T47D (cell line): ENCODE measurements at places on chromosomes 2 and 18.

DNA sequence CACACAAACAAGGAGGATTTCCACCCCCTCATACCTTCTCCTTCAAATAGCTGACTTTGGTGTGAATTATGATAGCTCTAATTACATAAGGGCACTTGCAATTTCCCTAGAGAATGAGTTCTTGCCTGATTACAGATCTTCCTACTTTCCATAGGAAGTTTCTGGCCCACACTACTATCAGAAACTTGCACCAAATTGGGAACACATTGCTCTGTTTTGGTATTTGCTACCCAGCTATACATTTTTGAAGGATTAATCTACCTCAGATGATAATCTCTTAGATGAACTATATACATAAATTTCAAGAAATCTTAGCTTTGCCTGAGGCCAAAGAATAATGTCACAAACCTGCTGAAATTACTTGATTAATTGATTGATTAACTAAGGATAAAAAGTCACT lies 4.9 kb downstream of the DCC start:
- DNase-seq, result no peak

DNA sequence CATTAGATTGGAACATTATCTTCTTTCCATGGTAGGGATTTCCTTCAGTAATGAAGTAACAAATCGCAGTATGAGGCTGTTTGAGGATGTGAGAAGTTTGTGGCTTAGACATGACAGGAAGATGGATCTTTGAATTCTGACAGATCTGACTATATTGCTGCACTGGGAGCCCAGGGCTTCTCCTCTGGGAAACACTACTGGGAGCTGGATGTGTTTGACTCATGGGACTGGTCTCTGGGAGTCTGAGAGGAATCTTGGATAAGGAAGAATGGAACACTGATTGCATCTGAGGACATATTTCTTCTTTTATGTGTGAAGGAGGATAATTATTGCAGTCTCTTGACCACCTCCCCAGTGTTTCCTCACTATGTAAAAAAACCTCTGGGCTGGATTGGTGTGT lies 77.2 kb upstream of the ST6GAL2 start:
- no peak for DNase-seq

GRCh38 chr2:215526341-215526740 lies 90.5 kb upstream of the FN1 start:
- DNase-seq, result no peak

- no peak for DNase-seq
These were observed 109.1 kb downstream of the PLA2R1 start for GRCh38 chr2:159953136-159953823.

DNA sequence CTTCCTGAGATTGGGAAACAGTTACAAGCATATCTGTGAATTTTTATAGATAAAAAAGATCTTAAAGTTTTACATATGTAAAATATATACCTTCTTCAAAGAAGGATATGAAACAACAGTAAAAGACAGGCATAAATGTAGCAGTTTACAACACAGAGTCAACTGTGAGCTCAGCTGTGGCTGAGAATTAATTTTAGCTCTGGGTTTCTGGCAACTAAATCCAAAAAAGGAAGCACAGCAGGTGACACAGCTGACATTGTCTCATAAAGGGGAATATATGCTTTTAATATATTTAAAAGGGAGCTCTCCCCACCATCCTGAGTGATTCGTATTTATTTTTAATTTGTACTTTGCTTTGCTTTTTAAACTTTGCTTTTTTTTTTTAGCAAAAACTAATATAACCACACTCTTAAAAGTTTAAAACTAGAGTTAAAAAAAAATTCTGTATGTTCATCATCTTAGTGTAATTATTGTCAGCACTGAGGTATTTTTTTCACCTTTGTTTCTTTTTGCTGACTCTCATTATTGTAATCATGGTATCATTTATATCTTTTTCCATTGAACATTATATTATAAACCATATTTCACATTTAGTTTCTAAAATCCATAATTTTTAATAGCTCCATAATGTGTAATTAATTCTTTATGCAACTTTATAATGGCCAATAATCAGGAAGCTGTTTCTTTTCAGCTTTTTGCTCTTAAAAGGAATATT lies 6.7 kb downstream of the TUBB6 start:
- no peak for DNase-seq

GRCh38 chr2:169526451-169526850 lies 16.9 kb downstream of the KLHL41 start:
- no peak for DNase-seq
